Left ventricle myocardium superior (tissue), 1 donor: ENCODE measurements at places on chromosomes 2 and 18.

- DNase-seq: no peak
Measured at GRCh38 chr18:79963658-79964329, 649 bp upstream of the HSBP1L1 start.

GRCh38 chr18:36449451-36449850 lies 151.9 kb downstream of the FHOD3 start:
- DNase-seq: no peak

DNA sequence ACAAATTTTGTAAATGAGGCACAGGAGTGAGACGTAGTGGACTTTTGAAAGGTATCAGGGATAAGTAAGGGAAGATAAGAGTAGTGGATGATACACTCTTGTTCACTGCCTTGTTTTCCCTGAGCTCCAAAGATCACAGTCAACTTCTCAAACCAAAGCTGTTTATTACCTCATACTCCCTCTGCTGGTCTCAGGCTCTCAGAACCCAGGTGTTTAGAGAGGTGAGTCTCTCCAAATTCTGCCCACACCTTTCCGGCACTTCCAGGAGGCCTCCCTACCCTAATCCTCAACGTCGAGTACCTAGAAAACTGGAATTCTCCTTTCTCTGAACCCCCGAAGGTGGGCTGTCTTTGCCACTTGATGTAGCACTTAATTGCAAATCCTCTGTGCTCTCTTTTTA lies 621.1 kb downstream of the BCL11A start:
- no peak for DNase-seq

GRCh38 chr2:191128172-191128910 lies 22.5 kb downstream of the STAT4 start:
- no peak for DNase-seq

DNA sequence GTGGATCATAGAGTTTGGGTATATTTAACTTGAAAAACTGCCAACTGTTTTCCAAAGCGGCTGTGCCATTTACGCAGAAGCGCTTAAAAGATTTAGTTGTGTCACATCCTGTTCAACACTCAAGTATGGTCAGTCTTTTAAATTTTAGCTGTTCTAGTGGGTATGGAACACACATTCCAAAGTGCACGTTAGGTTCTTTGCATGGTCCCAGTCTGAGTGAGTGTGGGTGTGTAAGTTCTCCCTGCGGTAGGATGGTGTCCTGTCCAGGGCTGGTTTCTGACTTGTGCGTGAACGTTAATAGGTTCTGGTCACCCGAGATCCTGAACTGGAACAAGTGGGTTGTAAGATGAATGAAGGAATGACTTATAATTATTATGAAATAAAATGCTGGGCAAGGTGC lies 28.4 kb upstream of the IL36G start:
- no peak for DNase-seq

- DNase-seq: no peak
Measured at GRCh38 chr2:53787614-53788289, 908 bp downstream of the ERLEC1 start.

- no peak for DNase-seq
Measured at GRCh38 chr2:196399096-196399495, 227.7 kb upstream of the STK17B start.

- DNase-seq: no peak
Measured at GRCh38 chr2:118464046-118464445, 375.8 kb downstream of the INSIG2 start.

DNA sequence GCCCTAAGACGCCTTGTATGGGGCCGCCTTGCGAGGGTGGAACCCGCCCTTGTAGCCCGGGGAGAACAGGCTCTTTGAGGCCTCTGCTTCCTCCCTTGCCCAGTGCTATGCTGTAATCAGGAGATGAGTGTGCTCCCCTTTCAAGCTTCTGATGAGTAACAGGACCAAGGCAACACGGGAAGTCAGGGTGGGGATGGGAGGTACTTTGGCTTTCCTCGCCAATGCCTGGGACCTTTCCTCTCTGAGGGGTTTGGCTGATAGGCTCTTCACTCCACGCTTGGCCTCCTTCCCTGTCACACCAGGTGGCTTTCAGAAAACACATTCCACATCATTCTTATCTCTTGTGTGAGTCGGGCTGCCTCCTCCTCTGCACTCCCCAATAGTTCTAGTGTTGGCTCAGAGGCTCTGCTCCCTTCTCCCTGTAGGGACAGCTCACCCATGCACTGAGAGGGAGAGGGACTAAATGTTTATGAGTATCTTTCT lies 223.7 kb upstream of the TRIB2 start:
- DNase-seq: peak; percentile 47

- DNase-seq: no peak
Measured at GRCh38 chr2:10266133-10266620, 36.5 kb upstream of the HPCAL1 start.

DNA sequence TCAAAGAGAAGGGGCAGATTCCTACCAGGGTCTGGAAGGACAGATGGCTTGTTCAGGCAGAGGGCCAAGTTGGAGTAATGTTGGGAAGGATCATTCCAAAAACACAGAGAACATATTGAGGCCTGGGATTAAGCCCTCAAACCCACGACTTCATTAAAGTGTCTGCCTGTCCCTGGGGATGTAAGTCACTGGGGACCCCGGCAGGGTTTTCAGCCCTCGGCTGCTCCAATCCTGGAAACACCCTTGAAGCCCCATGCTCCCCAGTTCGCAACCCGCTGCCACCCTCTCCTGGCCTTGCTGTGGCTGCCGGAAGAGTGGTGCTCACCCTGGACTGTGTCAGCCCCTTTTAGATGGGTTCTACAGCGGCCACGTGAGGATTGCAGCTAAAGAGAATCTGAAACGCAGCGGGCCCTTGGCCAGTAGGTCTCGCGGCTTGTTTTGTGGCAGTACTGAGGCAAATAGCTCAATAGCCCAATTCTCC lies 79.9 kb downstream of the EPAS1 start:
- no peak for DNase-seq

DNA sequence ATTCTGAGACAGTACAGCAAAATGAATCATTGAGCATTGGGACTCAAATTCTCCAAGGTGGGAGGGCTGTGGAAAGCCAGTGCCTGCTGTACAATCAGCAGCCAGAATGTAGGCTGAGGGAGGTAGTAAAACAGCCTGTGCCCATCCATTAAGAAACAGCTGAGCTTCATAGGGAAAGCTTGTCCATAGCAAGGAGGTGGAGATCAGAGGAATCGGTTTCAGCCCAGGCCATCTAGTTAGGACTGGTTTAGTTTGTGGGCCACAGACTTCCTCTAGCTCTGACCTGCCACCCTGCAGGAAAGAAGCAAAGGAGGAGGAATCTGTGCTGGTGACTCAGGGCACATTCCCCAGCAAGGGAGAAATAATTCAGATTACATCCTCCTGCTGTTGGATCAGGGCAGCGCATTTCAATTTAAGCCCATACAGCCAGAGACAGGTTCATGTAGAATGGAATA lies 333.4 kb downstream of the SETBP1 start:
- no peak for DNase-seq

DNA sequence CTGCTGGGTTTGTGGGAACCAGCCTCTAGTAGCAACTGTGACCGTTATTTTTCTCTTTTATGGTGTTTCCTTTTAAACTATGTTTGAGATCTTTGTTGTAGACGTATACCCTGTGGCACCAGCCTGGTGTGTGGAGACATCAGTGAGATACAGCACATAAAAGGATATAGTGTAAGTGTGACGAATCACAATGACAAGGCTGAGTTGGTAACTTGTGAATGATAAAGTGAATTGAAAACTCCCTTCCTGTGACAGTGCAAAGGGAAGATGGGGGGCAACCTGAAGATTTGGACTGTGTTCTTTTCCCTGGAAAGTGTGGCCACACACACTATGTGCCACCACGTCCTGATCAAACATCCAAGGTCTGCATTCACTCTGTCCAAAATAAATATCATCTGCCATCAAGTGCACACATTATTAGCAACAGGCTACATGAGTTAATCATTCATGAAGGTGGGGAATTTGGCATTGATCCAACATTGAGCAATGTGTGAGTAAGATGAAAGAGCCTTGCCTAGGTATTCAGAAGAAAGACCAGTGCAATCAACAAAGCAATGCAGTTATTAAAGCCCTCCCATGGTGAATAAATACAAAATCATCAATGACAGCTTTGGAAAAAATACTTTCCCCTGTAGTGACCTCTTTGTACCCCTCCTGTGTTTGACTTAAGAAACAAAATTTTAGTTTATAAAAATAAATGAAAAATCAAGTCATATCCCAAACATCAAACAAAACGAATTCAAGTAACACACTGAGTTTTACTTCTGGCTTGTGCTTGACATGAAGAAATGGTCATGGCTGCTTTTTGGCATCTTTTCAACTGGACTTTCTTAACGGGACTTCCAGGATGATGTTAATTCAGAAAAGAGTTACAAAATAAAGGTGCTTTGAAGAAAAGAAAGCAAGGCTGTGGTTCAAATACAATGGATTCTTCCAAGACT lies 1280.5 kb upstream of the ZEB2 start:
- no peak for DNase-seq

- DNase-seq: no peak
Measured at GRCh38 chr2:98464772-98465310, 20.2 kb downstream of the INPP4A start.

DNA sequence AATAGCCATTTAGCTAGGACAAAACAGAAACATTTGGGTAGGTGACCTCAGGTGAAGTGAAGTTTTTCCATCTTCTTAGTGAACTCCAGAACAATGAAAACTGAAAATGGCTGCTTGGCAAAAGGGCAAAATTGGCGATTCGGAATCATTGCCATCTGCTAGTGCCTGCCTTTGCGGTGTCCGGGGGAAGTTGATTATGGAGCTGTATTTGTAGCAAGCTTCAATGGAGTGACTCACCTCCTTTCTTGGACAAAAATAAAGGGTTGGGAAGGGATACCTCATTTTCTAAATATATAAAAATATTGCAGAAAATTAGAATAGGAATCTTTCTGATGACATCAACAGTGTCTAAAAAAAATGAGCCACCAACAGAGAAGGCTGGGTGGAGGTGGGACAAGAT lies 460.5 kb downstream of the TGIF1 start:
- DNase-seq: no peak

DNA sequence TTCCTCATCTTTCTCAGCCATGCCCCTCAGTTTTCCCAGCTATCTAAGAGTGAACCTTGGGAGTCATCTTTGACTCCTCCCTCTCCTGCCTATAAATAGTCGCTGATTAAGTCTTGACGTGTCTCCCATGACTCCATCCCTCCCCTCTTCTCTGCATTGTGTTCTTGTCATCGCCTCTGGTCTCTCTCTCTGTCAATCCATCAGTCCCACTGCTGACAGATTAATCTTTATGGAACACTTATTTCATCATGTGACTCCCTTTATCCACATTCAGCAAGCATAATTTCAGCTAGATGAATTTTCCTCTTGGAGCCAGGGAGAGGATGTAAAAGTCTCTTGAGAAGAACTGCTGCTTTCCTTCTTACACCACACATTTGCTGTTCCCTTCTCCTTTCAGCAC lies 9.4 kb downstream of the ADAM23 start:
- no peak for DNase-seq

DNA sequence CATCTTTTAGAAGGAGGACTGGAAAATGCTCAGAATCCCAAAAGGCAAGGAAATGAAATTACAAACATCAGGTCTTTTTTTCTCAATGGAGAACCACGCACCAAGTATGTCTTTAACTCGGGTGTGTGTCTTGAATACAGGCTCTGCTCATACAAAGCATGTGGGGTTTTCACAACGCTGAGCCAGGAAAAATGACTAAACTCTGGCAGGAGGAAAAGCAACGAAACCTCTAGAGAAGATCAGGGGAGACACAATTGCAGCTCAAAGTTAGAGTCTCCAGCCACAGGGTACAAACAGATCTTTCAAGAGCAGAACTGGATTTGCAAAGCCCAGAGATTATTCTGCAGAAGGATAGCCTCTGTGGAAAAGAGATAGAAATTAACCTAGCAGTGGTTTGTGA lies 42.8 kb upstream of the TPO start:
- DNase-seq: no peak

- DNase-seq: no peak
Measured at GRCh38 chr2:232772531-232772930, 3.8 kb downstream of the KCNJ13 start.

- no peak for DNase-seq
Measured at GRCh38 chr2:15981646-15982045, 41.3 kb downstream of the MYCN start.

GRCh38 chr2:200625958-200626363 lies 40.1 kb downstream of the AOX1 start:
- no peak for DNase-seq

GRCh38 chr2:218194880-218195279 lies 22.1 kb upstream of the ARPC2 start:
- DNase-seq: no peak

DNA sequence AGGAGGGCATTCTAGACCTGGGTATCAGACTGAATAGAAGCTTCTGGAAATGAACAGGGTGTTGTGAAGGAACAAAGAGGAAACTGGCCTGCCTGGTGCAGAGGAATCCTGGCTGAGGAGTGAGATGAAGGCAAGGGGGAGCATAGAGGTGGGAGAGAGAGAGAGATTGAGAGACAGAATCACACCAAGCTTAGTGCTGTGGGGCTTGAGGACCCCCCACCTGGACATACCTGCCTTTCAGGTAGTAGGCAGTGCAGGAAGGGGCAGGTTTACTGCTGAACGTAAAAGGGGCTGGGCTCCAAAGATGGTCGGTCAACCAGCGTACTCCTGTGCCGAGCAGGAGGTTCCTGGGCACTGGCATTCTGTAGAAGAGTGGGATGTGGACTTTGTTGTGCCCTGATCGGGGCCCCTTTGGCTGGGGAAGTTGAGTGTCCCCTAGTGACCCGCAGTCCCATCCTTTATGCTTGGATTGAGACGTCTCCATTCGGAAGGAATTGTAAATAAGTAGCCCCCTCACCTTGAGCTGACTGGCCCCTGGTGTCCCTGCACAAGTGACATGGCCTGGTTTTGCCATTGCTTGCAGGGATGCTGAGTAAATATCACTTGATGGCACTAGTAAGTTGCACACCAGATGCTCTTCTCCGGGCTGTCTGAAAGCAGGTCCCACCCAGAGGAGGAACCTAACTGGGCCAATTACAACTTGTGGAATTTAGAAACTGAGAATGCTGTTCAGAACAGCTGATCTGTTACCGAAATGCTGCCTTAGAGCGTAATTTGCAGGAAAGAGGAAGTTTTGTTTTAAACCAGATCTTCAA lies 1.4 kb downstream of the UBE2F start:
- no peak for DNase-seq

GRCh38 chr2:213232649-213233437 lies 51.4 kb upstream of the SPAG16 start:
- no peak for DNase-seq

DNA sequence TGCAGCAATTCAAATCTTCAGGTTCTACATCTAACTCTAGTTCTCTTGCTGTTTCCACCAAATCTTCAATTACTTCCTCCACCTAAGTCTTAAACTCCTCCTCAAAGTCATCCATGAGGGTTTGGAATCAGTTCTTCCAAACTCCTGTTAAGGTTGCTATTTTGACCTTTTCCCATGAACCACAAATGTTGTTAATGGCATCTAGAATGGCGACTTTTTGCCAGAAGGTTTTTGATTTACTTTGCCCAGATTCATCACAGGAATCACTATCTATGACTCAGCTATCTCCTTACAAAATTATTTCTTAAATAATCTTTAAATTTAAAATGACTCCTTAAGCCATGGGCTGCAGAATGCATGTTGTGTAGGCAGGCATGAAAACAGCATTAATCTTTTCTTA lies 368.9 kb upstream of the TNP1 start:
- no peak for DNase-seq

- no peak for DNase-seq
Measured at GRCh38 chr18:76441002-76441667, 53.9 kb downstream of the ZNF516 start.

GRCh38 chr18:49019446-49020045 lies 68.8 kb upstream of the SMAD7 start:
- no peak for DNase-seq

GRCh38 chr18:59719544-59720181 lies 22.4 kb upstream of the CCBE1 start:
- DNase-seq: no peak

- no peak for DNase-seq
Measured at GRCh38 chr2:19848952-19849351, 52.8 kb downstream of the TTC32 start.
